ENCODE measurements at places on chromosomes 6 and 20.
A peak's percentile ranks its signal among the peaks of the same experiment; 100 is the strongest.

- DNase-seq: no peak
Measured at GRCh38 chr20:17029698-17030097, 197.1 kb upstream of the PCSK2 start.

GRCh38 chr20:51221791-51222408, 199.0 kb upstream of the KCNG1 start:
- DNase-seq: no peak

GRCh38 chr6:147654103-147654845, 145.8 kb downstream of the SAMD5 start:
- DNase-seq: no peak

GRCh38 chr6:35727231-35727934, 9.4 kb upstream of the ARMC12 start:
- DNase-seq: peak; percentile 49
